ENCODE measurements at places on chromosomes 12 and 14. TPM values are rescaled to one million over a fixed set of nuclear protein-coding genes. Genes with fewer than 3 reads are reported as not detected.

Gene SLCO1B1
- total RNA-seq: 0.27 TPM

DNA sequence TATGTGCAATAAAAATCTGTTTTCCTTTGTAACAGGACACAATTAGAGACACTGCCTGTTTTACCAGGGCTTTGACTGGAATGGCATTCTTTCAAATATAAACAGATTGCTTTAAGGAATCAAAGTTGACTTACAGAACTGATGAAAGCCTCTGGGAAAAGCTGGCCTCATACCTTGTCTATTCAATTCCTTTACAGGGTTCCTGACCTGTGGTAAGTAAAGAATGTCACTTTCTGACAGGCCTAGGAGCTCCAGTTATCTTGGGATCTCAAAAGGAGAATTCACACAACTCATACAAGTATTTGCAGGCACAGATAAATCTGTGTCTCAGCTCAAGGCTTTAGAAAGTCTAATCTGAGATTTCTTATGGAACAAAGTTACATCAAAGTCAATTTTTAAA, 88.4 kb downstream of the BCAT1 start:
- peak; percentile 80 for DNase-seq

DNA sequence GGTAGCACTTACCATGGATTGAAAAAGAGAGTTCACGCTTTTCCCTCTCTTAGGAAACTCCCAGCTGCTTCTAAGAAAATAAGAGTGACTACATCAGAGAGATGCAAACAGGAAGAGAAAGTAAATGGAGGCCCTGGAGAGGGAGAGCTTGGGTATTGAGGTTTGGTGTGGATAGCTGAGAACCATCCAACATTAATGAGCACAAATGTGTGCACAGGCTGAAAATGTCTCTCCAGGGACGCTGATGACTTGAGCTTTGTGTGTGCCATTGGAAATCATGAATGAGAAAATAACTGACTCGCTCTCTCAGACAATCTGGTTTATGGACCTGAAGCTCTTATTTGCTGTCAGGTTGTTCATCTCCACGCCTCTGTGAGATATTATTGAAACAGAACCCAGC, 318.8 kb downstream of the NRXN3 start:
- no peak for DNase-seq

GRCh38 chr12:93766796-93767523, 89.8 kb downstream of the CRADD start:
- DNase-seq: peak; percentile 77

Gene FBLN5
- total RNA-seq: not detected

DNA sequence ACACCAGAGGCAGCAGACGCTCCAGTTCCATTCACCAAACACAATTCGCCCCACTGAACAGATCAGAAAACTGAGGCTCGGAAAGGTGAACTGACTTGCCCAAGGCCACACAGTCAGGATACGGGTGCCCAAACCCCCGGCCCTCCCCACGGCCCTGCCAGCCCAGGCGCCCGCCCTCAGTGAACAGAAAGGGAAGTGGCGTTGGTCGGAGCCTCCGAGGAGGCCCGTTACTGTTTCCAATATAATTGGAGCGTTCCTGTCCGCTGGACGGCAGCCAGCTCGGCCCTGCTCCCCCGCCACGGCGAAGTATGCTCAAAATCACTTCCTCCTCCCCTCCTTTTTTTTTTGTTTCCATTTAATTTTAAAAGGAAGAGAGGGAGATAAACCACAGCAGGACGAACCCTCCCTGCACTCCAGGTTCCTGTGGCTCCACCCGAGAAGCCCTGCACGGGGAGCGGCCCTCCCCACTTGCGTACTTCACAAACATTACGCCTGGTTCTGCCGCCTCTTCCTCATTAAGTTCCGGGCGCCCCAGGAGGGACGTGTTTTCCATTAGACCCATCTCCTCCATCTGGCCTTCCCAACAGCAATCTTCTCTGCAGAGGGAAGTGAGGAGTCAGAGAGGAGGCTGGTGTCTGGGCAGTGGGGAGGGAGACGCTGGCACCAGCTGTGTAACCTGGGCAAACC, 61.1 kb downstream of the NCOR2 start:
- DNase-seq: no peak

GRCh38 chr12:104741077-104741476, 217.0 kb downstream of the SLC41A2 start:
- DNase-seq: no peak

Gene DDN
- not detected for total RNA-seq

GRCh38 chr12:5808981-5809380, 136.1 kb downstream of the ANO2 start:
- DNase-seq: peak; percentile 97

DNA sequence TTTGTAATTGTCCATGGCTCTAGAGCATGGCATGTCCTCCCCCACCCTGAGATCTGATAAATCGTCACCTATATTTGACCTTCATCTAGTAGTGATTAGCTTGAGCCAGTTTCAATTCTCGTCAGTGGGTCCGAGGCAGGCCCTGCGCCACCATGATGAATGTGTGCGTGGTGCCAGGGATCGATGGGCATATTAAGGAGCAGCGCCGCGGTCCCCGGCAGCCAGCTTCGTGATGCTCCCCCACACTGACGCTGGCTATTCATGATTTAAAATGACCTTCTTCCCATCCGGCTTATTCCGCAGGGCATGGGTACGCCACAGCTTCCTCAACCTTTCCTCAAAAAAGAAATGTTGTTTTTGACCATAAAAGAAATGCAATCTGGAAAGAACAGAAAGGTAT, 68.0 kb downstream of the SLC25A47 start:
- no peak for DNase-seq
